SJSA1 (cell line): ENCODE measurements at places on chromosomes 3 and 15. TPM values are rescaled to one million over a fixed set of nuclear protein-coding genes. Genes with fewer than 3 reads are reported as not detected.

- no peak for DNase-seq
These were observed 26.0 kb downstream of the RPN1 start for GRCh38 chr3:128624526-128625138.

DNA sequence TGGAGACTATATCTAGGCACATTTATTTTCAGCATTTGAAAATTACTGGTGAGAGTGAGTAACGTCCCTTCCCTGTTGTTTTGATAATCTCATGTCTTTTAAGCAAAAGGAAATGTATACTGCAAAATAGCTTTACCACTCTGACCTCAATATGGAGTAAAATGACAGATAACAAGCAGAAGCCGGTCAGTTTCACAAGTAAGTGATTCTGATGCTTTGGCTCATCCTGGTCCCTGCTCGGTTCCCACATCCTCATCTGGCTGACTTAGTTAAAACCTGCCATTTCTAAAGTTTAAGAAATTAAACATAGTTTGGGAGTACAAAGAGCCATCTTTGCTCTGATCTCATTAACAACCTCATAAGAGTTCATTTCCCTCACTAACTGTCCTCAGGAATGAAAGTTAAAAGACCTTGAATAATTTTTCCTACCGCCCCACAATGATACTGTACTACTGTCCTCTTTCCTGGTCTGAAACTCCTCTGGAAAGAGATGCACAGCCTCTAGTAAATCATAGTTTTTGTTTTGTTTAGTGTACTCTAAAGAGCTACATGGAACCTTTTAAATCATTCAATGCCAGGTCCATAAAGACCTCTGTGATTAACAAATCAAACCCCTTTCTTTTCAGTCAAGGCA, 72.3 kb upstream of the ICE2 start:
- DNase-seq: no peak

DNA sequence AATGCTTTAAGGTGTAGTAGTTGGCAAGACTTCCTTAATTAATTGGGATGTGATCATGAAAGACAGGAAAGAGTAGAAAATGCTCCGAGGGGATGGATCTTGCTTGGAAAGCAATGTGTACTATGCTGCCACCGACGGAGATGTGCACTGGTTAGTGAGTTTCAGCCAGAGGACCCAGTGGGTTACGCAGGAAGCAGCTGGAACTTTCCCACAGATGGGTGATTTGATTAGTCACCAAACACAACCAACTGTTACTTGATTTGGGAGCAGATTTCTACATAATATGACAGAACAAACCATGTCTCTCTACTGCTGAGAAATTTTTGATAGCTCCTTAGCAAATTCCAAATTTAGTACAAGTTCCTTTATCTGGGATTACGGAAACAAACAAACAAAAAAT, 245.4 kb upstream of the MCTP2 start:
- DNase-seq: no peak

DNA sequence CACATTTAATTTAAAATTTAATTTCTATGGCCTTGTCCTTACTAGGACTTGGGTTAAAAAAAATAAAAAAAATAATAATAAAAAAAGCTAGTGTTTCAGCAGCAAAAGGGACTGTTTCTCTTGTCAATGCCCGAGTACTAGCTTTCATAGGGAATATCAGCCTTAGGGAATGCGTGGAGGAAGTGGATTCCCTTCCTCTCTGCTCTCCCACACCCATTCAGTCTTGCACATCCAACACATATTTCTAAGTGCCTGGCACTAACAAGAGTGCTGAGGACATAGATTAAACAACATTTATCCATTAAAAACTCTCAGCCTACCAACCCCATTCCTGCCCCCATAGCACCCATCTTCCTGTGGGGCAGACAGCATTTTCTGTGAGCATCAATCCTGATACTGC, 6.2 kb downstream of the ZNF385D start:
- DNase-seq: no peak

DNA sequence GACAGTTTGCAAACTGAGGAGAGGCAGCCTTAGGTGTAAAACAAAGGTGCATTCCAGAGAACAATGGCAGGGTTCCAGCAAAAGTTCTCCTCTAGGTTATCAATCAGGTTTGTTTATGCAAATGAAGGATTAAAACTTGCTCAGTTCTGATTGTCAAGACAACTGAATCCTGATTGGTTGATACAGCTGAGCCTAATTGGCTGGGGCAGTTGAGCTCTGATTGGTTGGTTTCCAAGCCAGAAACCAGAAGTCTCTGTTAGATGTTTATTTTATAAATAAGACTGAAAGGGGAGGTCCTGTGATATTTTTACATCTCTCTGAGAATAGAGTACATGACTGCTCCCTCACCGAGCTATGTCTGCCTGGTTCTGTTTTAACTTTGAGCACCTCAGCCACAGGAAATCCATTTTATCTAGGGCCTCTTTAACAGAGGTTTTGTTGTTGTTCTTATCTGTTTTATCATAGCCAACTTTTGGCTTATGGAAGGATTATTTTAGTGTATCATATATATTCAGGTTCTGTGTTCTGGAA, 37.8 kb downstream of the PPM1L start:
- DNase-seq: no peak

- DNase-seq: no peak
These were observed 8.9 kb upstream of the CMTM8 start for GRCh38 chr3:32229565-32229964.

NEK11 gene
- total RNA-seq: 6.3 and 18.0 TPM in 2 replicates

ST8SIA2 gene
- 3.9 and 5.7 TPM in 2 replicates for total RNA-seq

THAP10 gene
- 3.9 and 10.7 TPM in 2 replicates for total RNA-seq

LRRC31 gene
- total RNA-seq: not detected in 2 replicates

ABCF3 gene
- 19.2 and 28.7 TPM in 2 replicates for total RNA-seq
